Pulmonary artery endothelial cell (primary cell): ENCODE measurements at places on chromosomes 4 and X. TPM values are rescaled to one million over a fixed set of nuclear protein-coding genes. Genes with fewer than 3 reads are reported as not detected.

Gene MFAP3L
- 0.20 and 0.21 TPM in 2 replicates for total RNA-seq

Gene SORCS2
- 0.11 TPM in 1 of 2 replicates, not detected in the other for total RNA-seq

Gene TRPC5OS
- not detected in 2 replicates for total RNA-seq

Gene TMPRSS11E
- 0.04 TPM in 1 of 2 replicates, not detected in the other for total RNA-seq

Gene ABCB7
- total RNA-seq, result 32.5 and 37.5 TPM in 2 replicates

Gene DCAF12L2
- 0.04 TPM in 1 of 2 replicates, not detected in the other for total RNA-seq

Gene CT47B1
- not detected in 2 replicates for total RNA-seq

Gene C1QTNF7
- under 0.01 TPM in 1 of 2 replicates, not detected in the other for total RNA-seq
